MM.1S (cell line): ENCODE measurements at places on chromosomes 3 and 15.
A peak's percentile ranks its signal among the peaks of the same experiment; 100 is the strongest.

GRCh38 chr15:48778331-48778730, 32.5 kb downstream of the CEP152 start:
- no peak for DNase-seq

- no peak for DNase-seq
Observed at GRCh38 chr3:48848816-48849515, 1.3 kb upstream of the PRKAR2A start.

DNA sequence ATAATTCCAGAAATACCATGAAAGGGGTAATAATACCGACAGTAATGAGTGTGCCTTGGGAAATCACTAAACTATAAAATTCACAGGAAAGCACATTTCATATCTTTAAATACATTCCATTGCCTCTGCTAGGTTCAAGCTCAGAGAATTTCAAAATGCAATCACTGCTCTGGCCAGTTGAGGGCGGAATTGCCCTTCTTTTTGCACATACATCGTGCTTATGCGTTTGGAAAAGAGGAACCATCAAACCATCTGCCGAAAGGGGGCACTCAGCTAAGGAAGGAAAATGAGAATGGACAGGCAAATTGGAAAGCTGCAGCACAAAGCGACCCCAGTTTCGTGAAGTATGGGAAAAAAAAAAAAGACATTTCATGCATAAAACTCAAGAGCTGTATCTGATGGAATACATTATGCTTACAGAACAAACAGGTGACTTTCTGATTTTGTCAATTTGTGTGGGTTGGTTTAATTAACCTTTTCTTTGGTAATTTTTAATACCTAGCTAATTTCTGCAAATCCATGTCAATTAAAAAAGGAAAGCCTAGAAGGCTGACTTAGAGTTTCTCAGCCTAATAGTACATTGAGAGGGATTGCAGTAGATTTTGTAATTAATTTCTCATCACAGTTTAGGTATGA, 61.4 kb downstream of the TUSC7 start:
- peak; percentile 69 for DNase-seq

- no peak for DNase-seq
Observed at GRCh38 chr3:134337511-134338200, 36.6 kb downstream of the AMOTL2 start.

DNA sequence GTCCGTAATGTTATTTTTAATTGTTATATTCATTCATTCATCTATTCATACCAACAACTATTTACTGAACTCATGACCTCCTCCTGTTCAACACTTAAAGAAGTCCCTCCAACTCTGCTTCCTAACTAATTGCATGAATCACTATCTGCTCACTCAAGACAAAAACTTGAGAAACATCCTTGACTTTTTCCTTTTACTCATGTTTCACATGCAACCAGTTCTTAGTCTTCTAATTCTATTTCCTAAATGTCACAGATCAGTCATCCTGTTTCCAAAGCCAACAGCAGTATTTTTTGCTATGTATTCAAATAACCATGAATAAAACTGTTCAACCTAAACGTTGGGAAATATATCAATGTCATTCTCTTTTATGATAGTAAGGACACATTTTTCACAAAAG, 124.6 kb upstream of the GBE1 start:
- DNase-seq, result no peak

- DNase-seq, result no peak
Observed at GRCh38 chr3:176992978-176993377, 204.3 kb downstream of the TBL1XR1 start.

DNA sequence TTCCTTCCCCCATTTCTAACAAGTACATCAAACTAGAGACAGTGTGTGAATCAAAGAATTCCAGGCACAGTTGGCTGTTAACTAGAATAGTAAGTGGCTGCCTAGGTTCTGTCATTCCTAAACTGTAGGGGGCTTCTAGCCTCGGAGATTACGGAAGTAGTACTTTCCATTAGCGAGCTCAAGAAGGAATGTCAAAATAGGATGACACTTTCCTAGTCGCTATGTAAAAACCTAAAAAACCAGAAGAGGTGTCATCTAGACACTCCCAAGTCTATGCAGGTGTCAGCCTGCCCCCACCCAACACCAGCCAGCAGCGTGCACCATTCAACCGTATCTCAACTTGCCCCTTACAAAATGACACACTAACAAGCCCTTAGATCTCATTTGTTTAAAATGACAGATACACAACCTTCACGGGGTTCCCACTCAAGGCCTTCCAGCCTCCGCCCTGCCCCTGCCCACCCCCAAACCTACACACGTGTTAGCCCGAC, 874 bp downstream of the INO80 start:
- DNase-seq, result no peak
